ENCODE measurements at places on chromosomes 4 and X. TPM values are rescaled to one million over a fixed set of nuclear protein-coding genes. Genes with fewer than 3 reads are reported as not detected.

The RNF128 gene
- 9.2 TPM for total RNA-seq

The TRIML2 gene
- not detected for total RNA-seq

The FDCSP gene
- total RNA-seq = not detected

The OTC gene
- total RNA-seq = not detected

The PCYT1B gene
- total RNA-seq = 0.60 TPM

The PAGE2 gene
- not detected for total RNA-seq

The DSPP gene
- total RNA-seq = not detected

The ZC4H2 gene
- 11.9 TPM for total RNA-seq

The MAP7D2 gene
- 0.37 TPM for total RNA-seq

The KIF4A gene
- 9.3 TPM for total RNA-seq

The PDE5A gene
- 2.5 TPM for total RNA-seq

The MAGEA9B gene
- not detected for total RNA-seq

The COL4A5 gene
- total RNA-seq = 93.7 TPM

All from airway epithelial cell (primary cell).